CD4-positive, alpha-beta memory T cell (primary cell): ENCODE measurements at places on chromosomes 7 and 10.
A peak's percentile ranks its signal among the peaks of the same experiment; 100 is the strongest.

DNA sequence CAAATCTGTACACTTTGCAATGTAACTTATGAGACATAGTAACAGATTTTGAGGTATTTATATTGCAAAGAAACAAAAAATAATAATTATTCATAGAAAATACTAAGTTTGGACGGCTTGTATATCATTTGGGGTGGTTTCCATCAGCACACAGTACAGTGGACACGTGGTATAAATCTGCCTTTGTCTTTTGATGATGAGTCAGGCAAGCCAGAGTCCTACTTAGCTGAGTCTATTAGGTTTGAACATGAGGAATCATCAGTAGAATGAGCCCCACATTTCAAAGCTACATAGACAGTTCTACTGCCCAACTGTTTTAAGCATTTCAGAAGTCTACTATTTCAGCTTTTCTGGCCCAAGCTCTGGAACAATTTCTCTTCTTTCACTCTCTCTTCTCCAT, 803.2 kb downstream of the PHTF2 start:
- no peak for DNase-seq

- no peak for DNase-seq
These were observed 1.1 kb downstream of the TBX20 start for GRCh38 chr7:35252612-35253459.

GRCh38 chr10:131160219-131160875, 151.2 kb downstream of the TCERG1L start:
- DNase-seq = no peak

DNA sequence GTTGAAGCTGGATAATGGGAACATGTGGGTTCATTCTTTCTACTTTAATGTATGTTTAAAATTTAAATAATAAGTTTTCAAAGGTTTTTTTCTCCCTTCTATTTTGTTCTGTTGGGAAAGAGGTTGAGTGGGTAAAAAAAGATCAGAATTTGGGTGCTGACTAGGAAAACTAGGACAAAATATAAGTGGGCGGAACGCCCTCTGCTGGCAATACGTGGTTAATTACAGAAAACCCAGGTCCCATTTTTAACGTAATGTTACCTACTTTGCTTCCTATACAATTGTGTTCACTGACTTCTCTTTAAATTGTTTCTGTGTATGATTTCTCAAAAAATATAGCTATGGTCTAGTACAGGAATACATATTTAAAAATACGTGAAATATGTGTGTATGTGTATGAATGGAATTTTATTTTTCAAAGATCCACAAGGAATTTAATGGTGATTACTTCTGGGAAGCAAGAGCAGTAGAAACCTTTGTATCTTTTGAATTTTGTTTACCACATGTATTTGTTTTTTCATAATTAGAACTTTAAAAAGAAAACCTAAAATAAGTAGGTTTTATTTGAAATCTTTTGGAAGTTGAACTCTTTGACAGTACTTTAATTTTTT, 8.7 kb downstream of the ECD start:
- peak; percentile 67 for DNase-seq

- DNase-seq = no peak
These were observed 27.7 kb upstream of the NRBF2 start for GRCh38 chr10:63105225-63106110.

- no peak for DNase-seq
These were observed 15.9 kb upstream of the AKR1E2 start for GRCh38 chr10:4810092-4810491.

- no peak for DNase-seq
These were observed 46.8 kb downstream of the CH25H start for GRCh38 chr10:89160339-89160738.

DNA sequence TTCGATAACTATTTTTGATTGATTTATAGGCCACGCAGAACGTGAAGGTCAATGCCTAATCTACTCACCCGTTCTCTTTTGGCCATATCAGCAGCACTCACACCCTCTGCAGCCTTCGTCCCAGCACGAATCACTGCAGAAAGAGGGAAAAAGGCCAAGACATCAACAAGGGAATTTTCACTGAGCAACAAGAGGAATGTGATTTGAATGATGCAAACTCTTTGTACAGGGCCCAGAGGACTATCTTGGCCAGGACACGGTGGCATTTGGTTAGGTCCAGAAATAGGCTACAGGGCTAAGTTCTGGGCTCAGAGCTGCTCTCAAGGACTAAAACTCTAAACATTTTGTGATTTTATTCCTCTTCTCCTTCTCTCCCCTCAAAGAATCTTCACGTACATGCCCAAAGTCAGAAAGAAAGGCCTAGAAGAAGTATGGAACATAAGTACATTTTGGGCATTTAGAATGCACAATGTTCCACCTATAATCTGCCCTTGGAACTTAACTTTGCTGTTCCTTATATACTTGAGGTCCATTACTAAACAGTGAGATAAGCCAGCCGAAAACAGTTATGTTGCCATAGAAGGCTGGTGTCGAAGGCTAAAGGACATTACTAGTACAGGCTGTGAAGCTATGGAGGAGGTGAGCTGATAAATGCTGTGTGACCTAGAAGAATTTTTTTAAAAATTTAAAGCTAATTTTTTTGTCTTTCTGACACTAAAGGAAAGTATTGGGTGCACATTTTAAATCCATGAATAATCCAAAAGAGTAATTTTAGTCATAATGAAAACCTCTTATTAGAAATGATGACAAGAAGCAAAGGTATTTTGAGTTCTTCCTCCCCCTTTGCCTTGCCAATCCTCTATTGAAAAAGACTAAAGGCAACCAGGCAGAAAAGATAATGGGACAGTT, 20.0 kb downstream of the RBM28 start:
- DNase-seq = no peak

- DNase-seq = no peak
These were observed 39.1 kb upstream of the AASS start for GRCh38 chr7:122183106-122183505.

DNA sequence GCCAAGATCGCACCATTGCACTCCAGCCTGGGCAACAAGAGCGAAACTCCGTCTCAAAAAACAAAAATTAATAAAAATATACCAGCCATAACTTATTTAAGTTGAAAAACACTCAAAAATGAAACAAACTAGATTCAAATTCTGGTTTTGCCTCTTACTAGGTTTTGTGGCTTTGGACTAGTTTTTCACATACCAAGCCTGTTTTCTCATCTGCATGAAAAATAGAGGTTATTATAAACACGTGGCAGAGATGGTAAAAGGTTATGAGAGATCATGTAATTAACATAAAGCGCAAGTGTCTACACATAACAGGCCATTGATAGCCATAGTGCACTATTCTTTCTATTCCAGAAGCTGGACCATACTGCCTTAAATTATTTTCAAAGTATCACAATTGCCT, 35.5 kb upstream of the CABCOCO1 start:
- no peak for DNase-seq

DNA sequence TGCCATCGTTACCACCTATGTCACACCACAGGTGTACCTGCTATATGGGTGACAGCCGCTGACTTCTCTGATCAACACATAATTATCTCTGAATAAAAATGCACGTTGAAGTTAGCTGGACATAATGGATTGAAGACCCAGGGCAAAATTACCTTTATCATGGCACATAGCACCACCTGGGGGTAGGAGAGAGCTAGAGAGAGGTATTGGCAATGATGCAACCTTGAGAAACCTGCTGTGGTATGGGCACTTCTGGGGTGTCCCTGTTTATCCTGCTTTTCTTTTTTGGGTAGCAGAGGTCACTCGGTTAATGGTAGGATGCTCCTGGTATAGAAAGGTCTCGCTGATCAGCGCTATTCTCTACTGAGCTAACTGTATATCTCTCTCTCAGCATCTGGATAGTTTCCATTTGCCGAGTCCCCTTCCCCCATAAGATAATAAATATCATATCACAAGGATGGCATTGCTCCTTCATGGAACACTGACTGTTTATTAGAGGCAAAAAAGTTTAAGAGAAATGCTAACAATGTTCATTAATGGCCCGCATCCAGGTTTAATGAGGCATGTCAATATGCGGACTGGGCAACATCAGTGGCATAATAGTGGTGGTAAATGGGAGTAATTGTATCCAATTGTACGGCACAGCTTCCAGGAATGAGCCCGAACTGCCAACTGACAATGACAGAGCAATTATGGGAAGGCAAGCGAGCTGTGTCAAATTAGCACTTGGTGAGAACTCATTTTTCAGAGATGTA, 323.1 kb downstream of the TFEC start:
- no peak for DNase-seq

DNA sequence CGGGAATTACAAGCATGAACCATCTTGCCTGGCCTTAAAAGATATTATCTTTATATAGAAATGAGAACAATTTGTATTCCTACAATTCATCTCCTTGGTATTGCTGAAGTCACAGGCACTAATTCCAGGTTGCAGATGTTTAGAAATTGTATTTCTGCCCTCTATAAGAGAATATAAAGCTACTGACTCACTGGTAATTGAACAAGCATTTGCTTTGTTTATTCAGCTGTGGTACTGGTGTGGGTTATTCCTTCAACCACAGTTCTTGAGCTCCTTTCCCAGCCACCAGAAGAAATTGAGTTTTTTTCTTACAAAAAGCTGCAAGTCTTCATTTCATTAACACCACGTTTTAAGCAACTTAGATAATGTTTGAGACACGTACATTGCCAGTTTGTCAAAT, 29.0 kb upstream of the MPP7 start:
- peak; percentile 59 for DNase-seq

- DNase-seq = no peak
These were observed 16.0 kb upstream of the RBM20 start for GRCh38 chr10:110628161-110628560.

GRCh38 chr7:77983973-77984372, 185.4 kb downstream of the PHTF2 start:
- DNase-seq = no peak

- no peak for DNase-seq
These were observed 404.6 kb upstream of the NRP1 start for GRCh38 chr10:33739031-33739430.

GRCh38 chr7:84251277-84251781, 56.7 kb upstream of the SEMA3A start:
- no peak for DNase-seq

- no peak for DNase-seq
These were observed 219.0 kb downstream of the PTEN start for GRCh38 chr10:88082391-88082790.

DNA sequence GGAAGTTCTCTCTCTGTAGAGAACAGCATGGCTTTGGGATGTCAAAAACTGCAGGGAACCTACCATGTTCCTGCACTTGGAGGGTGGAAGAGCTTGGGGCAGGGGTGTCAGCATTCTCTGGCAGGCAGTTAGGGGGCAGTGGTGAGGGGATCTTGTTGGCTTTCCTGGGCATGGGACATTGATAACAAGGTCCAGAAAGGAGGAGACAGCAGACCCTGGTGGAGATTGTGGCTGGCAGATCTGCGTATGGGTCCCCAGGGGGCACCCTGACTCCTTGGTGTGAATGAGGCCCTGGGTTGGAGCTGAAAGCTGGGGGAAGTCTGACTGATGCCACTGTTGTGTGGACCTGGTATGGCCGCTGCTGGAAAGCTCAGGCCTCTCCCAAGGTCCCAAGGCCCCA, 22.9 kb upstream of the CAMK2B start:
- DNase-seq = no peak

GRCh38 chr7:25012254-25012653, 32.3 kb upstream of the OSBPL3 start:
- no peak for DNase-seq
